Liver (tissue), 10 donors: ENCODE measurements at places on chromosomes 6 and 20. TPM values are rescaled to one million over a fixed set of nuclear protein-coding genes. Genes with fewer than 3 reads are reported as not detected.

Gene C6orf15
- not detected for polyA plus RNA-seq

GRCh38 chr6:24064106-24064505 lies 61.9 kb upstream of the NRSN1 start:
- no peak for DNase-seq
- no peaks in the 10 kb centered on the region for H3K36me3 ChIP-seq
- H3K27ac ChIP-seq = no peak overlapping the region
- H3K4me1 ChIP-seq = no peaks in the 10 kb centered on the region
- H3K4me3 ChIP-seq = no peak overlapping the region
- H3K27me3 ChIP-seq = no peaks in the 10 kb centered on the region

DNA sequence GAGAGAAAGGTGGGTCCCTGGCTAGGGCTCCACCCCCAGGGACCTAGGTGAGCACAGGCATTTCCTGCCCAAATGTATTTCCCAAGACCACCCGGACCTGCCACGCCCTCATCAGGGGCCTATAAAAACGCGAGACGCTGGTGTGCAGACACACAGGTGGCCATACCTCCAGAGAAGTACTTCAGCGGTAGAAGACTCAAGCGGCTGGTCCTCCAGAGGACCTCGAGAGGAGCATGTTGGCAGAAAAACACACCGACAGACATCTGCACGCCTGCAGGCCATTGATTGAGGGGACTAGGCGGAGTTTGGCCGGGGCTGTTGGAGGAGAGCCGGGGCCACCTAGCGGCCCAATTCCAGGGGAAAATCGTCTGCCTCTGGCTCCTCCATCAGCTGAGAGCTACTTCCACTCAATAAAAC lies 695.8 kb upstream of the MMS22L start:
- no peaks in the 10 kb centered on the region for H3K27me3 ChIP-seq
- no peak overlapping the region for H3K27ac ChIP-seq
- no peak for DNase-seq
- no peaks in the 10 kb centered on the region for H3K36me3 ChIP-seq
- no peaks in the 10 kb centered on the region for H3K4me1 ChIP-seq
- no peak overlapping the region for H3K4me3 ChIP-seq

DNA sequence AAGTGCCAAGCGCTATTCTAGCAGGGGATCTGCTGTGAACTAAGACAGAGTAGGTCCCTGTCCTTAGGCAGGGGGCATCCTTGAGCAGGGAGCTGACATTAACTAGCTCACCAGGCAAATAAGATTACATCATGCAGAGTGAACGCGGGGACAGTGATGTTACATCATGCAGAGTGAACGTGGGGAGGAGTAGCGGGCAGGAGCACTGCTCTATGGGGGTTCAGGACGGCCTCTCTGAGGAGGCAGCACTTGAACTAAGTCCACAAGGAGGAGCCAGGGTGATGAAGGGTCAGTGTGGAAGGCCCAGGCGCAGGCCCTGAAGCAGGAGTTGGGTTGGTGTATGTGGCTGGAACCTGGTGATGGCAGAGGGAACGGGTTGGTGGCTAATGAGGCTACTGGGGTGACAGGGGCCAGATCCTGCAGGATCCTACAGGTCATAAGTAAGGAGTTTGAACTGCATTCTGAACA lies 38.7 kb downstream of the KAT14 start:
- H3K27me3 ChIP-seq = no peaks in the 10 kb centered on the region
- DNase-seq = no peak
- no peaks in the 10 kb centered on the region for H3K36me3 ChIP-seq
- no peak overlapping the region for H3K4me3 ChIP-seq
- H3K27ac ChIP-seq = no peak overlapping the region

DNA sequence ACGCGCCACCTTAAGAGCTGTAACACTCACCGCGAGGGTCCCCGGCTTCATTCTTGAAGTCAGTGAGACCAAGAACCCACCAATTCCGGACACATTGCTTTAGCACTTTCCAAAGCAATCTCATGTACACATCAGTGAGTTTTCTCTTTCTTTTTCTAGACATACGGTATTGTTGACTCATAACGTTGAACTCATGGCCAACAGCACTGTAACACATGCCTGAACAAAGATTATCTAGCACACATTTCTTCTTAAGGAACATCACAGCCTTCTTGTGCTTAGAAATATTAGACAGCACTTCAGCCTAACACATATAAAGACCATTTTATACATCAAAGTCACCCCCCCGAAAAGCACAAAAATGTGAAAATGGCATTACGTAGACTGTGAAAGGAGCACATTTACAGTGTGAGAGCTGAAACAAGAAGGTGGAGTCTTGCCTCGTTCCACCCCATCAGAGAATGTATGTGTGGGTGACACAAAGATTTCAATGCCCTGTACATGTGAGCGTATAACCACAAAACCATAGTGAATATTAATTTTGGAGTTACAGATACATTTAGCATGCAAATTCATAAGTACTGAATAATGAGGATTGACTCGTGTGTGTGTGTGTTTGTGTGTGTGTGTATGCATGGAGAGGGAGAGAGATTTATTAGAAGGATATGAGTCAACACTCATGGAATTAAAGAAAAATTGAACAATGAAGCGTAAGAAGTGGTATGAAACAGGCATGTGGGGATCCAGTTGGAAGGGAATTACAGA lies 134.1 kb downstream of the FAM83B start:
- H3K27ac ChIP-seq = no peak overlapping the region
- H3K36me3 ChIP-seq = no peaks in the 10 kb centered on the region
- H3K27me3 ChIP-seq = no peaks in the 10 kb centered on the region
- H3K4me1 ChIP-seq = no peaks in the 10 kb centered on the region
- no peak for DNase-seq
